ENCODE measurements at places on chromosomes 12 and 14. TPM values are rescaled to one million over a fixed set of nuclear protein-coding genes. Genes with fewer than 3 reads are reported as not detected.

SMIM41 gene
- total RNA-seq: not detected

- peak overlapping the region; percentile 35 for H3K4me3 ChIP-seq
- no peak for DNase-seq
- peaks cover 16% of the 10 kb centered on the region for H3K27me3 ChIP-seq
- no peak overlapping the region for H3K27ac ChIP-seq
Observed at GRCh38 chr12:102958073-102958829, 777 bp downstream of the ASCL1 start.

- no peaks in the 10 kb centered on the region for H3K36me3 ChIP-seq
- peaks cover 11% of the 10 kb centered on the region for H3K27me3 ChIP-seq
- H3K27ac ChIP-seq: no peak overlapping the region
- H3K4me3 ChIP-seq: peak overlapping the region; percentile 34
- peaks cover 4% of the 10 kb centered on the region for H3K4me1 ChIP-seq
Observed at GRCh38 chr12:52713960-52714886, 10.9 kb upstream of the KRT77 start.

DNA sequence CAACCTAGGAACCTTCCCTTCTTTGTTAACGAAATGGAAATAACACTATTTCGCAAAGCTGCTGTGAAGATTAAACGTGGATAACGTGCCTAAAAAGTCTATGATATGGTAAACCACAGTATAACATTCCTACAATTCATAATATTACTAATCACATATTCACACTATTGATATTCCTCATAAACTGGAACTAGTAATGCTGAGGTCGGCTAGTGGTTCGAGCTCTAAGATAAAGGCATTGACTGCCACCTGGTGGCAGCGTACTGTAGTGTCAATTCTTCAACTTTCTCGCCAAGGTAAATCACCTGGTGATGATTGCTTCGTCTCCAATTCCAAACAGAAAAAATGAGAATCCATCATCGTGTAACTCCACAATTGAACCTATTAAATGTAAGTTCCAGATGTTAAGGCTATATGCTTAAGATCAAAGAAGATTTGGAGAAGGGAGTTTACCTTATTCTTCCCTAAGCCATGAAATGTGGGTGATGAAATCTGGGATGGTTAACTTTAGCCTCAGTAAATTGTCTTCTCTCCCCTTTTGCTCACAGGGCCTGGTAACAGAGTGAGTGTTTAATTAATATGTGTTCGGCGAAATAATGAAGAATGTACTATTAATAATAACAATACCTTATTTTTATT, 197.5 kb upstream of the TMEM132C start:
- no peaks in the 10 kb centered on the region for H3K4me1 ChIP-seq
- no peaks in the 10 kb centered on the region for H3K36me3 ChIP-seq
- no peaks in the 10 kb centered on the region for H3K27me3 ChIP-seq
- H3K27ac ChIP-seq: no peak overlapping the region
- peak; percentile 32 for DNase-seq

GRCh38 chr14:61140872-61141271, 140.3 kb downstream of the TMEM30B start:
- H3K4me1 ChIP-seq: no peaks in the 10 kb centered on the region
- H3K27me3 ChIP-seq: no peaks in the 10 kb centered on the region
- H3K36me3 ChIP-seq: no peaks in the 10 kb centered on the region
- no peak overlapping the region for H3K4me3 ChIP-seq
- H3K27ac ChIP-seq: no peak overlapping the region

- H3K36me3 ChIP-seq: no peaks in the 10 kb centered on the region
- H3K4me3 ChIP-seq: no peak overlapping the region
- no peaks in the 10 kb centered on the region for H3K4me1 ChIP-seq
- H3K27ac ChIP-seq: no peak overlapping the region
- no peaks in the 10 kb centered on the region for H3K27me3 ChIP-seq
Observed at GRCh38 chr14:68688872-68689371, 103.9 kb downstream of the ZFP36L1 start.

- H3K36me3 ChIP-seq: no peaks in the 10 kb centered on the region
- no peaks in the 10 kb centered on the region for H3K27me3 ChIP-seq
- H3K4me1 ChIP-seq: no peaks in the 10 kb centered on the region
- no peak overlapping the region for H3K4me3 ChIP-seq
- no peak overlapping the region for H3K27ac ChIP-seq
- no peak for DNase-seq
Observed at GRCh38 chr14:47328376-47328775, 347.0 kb downstream of the MDGA2 start.

DNA sequence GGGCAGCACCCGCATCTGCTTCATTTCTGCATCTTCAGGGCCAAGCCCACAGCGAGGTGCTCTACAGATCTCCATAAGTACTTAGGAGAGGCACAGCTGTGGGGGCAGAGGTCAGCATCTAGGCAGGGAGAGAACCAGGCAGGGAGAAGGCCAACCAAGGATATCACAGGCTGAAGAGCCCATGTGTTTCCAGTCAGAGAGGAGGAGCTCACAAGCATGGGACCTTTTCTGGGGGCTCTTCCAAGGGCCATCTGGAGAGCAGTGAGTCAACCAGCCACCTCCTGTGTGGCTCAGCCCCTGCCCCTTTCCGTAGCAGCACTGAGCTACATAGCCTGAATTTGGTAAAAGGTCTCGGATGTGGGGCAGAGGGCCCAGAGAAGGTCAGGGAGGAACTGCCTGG, 78.5 kb downstream of the ARL6IP4 start:
- no peaks in the 10 kb centered on the region for H3K27me3 ChIP-seq
- no peaks in the 10 kb centered on the region for H3K36me3 ChIP-seq
- 0 out of 2 replicates have a peak overlapping the region, but pooled peaks have one; percentile 29 for H3K27ac ChIP-seq
- H3K4me3 ChIP-seq: no peak overlapping the region
- H3K4me1 ChIP-seq: peaks cover 45% of the 10 kb centered on the region

DNA sequence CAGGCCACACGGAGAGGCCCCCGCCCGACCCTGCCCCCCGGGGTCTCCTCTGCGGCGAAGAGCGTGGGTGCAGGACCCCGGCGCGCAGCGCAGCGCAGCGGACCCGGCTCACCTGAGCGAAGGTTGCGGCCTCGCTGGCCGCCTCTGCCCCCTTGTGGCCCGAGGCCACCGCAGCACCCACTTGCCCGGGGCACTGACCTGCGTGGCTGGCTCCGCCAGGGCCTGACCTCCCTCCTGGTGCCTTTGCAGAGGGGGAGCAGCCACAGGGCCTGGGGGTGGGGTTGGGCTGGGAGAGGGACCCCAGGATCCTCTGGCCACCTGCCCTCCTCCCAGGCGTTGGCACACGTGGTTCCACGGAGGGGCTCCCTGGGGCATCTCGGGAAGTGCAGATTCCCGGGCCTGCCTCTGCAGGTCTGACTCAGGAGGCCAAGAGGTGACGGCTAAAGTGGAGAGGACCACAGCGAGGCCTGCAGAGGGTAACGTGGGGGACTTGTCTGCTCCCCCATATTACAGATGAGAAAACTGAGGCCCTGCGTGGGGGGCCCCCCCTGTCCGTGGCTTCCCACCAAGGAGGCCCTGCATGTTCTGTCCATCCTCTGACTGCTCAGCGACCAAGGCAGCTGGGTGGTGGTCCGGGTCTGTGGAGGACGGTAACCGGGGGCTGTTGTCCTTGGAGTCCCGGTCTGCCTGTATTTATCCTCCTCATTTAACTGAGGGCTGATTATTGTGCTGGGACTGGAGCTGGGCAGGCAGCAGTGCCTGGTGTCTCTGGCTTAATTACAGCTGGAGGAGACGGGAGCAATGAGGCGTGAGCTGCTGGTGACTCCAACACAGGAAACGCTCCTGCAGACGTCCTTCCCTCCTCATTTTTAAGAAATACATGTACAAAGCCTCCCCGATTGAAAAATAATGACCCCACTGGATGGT, 67.9 kb upstream of the BEGAIN start:
- DNase-seq: no peak
- peak overlapping the region; percentile 75 for H3K27ac ChIP-seq
- no peaks in the 10 kb centered on the region for H3K36me3 ChIP-seq

- H3K36me3 ChIP-seq: no peaks in the 10 kb centered on the region
- no peaks in the 10 kb centered on the region for H3K4me1 ChIP-seq
- no peaks in the 10 kb centered on the region for H3K27me3 ChIP-seq
- no peak overlapping the region for H3K4me3 ChIP-seq
- no peak overlapping the region for H3K27ac ChIP-seq
- DNase-seq: no peak
Observed at GRCh38 chr12:11684393-11684792, 34.9 kb downstream of the ETV6 start.

PALS1 gene
- total RNA-seq: 52.6 TPM

- no peaks in the 10 kb centered on the region for H3K4me1 ChIP-seq
- DNase-seq: no peak
- no peak overlapping the region for H3K27ac ChIP-seq
- H3K36me3 ChIP-seq: no peaks in the 10 kb centered on the region
Observed at GRCh38 chr12:115023279-115024265, 339.6 kb upstream of the TBX3 start.

DNA sequence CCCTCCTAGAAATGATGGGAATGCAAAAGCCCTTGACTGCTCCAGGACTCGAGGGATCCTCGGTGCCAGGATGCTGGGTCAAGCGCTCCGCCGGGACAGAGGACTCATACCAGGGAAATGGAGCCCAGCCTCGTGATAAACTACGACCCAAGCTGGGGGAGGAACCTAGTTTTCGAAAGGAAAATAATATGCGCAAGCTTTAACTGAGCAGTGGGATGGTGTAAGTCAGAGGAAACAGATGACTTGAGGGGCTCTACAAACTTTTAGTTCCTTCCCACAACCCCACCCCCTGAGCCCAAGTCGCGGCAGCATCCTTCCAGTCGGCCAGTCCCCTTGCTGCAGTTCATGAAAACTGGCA, 654 bp upstream of the SUPT16H start:
- H3K4me1 ChIP-seq: peaks cover 25% of the 10 kb centered on the region
- no peak for DNase-seq
- no peaks in the 10 kb centered on the region for H3K27me3 ChIP-seq

ARID4A gene
- 11.4 TPM for total RNA-seq

- no peak overlapping the region for H3K4me3 ChIP-seq
- peaks cover 17% of the 10 kb centered on the region for H3K27me3 ChIP-seq
- no peaks in the 10 kb centered on the region for H3K4me1 ChIP-seq
- no peaks in the 10 kb centered on the region for H3K36me3 ChIP-seq
Observed at GRCh38 chr14:38208618-38209562, 1.2 kb downstream of the SSTR1 start.

RASSF9 gene
- 0.33 TPM for total RNA-seq

DNA sequence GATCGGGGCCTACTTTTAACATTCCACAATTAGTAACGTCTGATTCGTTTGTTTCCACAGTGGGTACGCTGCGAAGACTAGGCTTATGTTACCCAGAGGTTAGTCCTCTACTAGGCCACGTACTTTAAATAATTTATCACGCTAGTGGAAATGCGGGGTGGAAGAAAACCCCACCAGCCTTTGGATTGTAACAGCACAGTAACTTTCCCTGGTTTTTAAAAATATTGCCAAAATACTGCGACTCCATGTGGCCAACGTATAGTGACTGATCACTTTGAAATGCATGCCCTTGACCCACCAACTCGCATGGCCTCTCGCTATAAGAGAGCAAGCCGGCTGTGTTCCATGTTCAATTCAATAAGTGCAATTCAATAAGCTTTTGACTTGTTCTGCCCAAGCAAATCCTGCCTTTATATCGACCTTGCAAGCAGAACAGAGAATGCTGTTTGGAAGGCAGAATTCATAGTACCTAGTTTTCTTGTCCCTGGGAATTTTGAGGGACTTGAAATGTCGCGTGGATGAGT, 882 bp upstream of the GTF2A1 start:
- H3K36me3 ChIP-seq: no peaks in the 10 kb centered on the region
- no peaks in the 10 kb centered on the region for H3K27me3 ChIP-seq
- H3K27ac ChIP-seq: peak overlapping the region; percentile 91
- peak; percentile 5 for DNase-seq

GRCh38 chr12:91951571-91951970, 194.1 kb downstream of the BTG1 start:
- H3K36me3 ChIP-seq: no peaks in the 10 kb centered on the region
- no peaks in the 10 kb centered on the region for H3K27me3 ChIP-seq
- no peak for DNase-seq
- no peak overlapping the region for H3K27ac ChIP-seq
- H3K4me3 ChIP-seq: no peak overlapping the region

NRIP2 gene
- not detected for total RNA-seq

DNA sequence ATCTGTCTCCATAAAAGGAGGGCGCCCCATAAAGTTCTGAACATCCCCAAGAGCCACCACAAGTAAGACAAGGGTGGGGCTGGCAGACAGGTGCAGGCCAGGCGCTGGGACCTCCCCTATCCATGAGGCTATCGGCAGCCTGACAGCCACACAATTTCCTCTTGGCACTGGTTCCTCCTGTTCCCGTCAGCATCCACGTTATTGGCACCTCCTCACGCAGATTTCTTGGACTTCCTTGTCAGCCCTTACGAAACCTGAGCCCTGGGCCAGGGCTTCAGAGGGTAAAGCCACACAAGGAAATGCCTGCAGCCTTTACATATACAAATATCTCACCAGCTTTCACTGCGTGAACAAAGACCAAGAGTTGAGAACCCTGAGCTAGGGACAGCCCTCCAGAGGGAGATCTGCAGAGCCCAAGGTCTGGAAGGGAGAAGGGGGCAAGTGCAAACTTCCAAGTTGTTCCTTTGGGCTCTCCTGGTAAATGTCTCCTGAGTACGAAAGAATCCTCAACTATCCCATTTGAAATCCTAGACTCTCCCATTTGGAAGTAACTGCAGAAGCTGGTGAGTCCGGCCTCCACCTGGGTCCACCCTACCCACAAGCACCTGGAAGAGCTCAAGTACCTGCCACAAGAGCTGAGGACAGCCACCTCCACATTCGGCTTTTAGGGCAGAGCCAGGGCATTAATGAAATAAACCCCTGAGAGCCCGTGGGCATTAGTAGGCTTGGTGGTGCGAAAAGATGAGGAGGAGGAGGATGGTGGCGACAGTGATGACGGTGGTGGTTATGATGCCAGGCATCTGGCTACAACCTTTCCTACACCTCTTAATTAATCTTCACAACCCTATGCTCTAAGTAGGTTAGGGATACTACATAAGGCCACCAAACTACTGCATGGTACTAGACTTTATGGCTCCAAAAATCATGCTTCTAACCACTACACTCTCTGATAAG, 5.5 kb upstream of the TC2N start:
- no peaks in the 10 kb centered on the region for H3K27me3 ChIP-seq
- no peaks in the 10 kb centered on the region for H3K4me1 ChIP-seq
- H3K4me3 ChIP-seq: no peak overlapping the region
- no peak overlapping the region for H3K27ac ChIP-seq
- H3K36me3 ChIP-seq: no peaks in the 10 kb centered on the region
- no peak for DNase-seq

DNA sequence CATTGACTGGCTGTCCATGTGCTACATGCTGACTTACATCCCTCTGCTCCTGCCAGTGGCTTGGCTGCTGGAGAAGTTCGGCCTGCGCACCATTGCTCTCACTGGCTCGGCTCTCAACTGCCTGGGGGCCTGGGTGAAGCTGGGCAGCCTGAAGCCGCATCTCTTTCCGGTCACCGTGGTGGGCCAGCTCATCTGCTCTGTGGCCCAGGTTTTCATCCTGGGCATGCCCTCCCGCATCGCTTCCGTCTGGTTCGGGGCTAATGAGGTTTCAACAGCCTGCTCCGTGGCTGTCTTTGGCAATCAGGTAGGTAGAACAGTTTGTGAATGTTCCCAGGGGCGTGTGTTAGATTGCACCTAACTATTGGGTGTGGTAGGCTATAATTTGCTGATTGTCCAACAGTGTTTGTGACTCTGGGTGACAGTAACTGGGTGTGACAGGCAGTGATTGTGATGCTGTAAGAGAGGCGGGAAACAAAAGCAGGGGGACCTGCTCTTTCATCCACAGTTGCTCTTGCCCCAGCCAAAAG, 981 bp downstream of the FLVCR2 start:
- DNase-seq: no peak
- no peaks in the 10 kb centered on the region for H3K36me3 ChIP-seq
- H3K4me1 ChIP-seq: peaks cover 5% of the 10 kb centered on the region

Measured in Panc1 (cell line).